Gastrocnemius medialis (tissue), 4 donors: ENCODE measurements at places on chromosomes 5 and 9. TPM values are rescaled to one million over a fixed set of nuclear protein-coding genes. Genes with fewer than 3 reads are reported as not detected.

The CRB2 gene
- not detected for total RNA-seq

The TMEM161B gene
- 6.5 TPM for total RNA-seq

GRCh38 chr5:120454094-120454798, 9.9 kb upstream of the PRR16 start:
- no peak for DNase-seq
- H3K4me1 ChIP-seq: peaks cover 10% of the 10 kb centered on the region
- H3K27me3 ChIP-seq: no peaks in the 10 kb centered on the region
- H3K4me3 ChIP-seq: peak overlapping the region; percentile 9
- peak overlapping the region; percentile 5 for H3K27ac ChIP-seq

GRCh38 chr9:16290169-16290568, 580.3 kb downstream of the BNC2 start:
- no peak overlapping the region for H3K4me3 ChIP-seq
- H3K27me3 ChIP-seq: no peaks in the 10 kb centered on the region
- no peak for DNase-seq
- H3K27ac ChIP-seq: no peak overlapping the region

GRCh38 chr5:109253262-109253661, 156.5 kb downstream of the PJA2 start:
- no peak overlapping the region for H3K4me3 ChIP-seq
- H3K4me1 ChIP-seq: no peaks in the 10 kb centered on the region
- no peak overlapping the region for H3K27ac ChIP-seq
- H3K36me3 ChIP-seq: no peaks in the 10 kb centered on the region
- no peaks in the 10 kb centered on the region for H3K27me3 ChIP-seq
- DNase-seq: no peak

The SERINC5 gene
- total RNA-seq: 1.4 TPM

The PHYHD1 gene
- 9.5 TPM for total RNA-seq

DNA sequence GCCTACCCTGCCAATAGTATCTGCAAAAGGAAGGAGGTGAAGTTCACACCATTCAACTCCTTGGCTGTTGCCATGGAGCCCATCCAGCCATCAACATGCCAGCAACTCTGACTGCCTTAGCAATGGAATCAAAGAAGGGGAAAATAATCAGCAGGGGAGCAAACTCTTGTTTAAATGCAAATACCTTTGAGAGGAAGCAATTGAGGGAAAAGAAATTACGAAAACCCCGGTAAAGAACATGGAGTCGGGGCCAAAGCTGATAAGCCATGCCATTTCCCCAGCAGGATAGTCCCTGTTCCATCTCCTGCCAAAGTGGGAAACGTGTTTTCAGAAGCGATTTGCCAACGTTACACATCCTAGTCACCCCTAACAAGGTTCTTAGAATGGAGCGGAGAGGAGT, 69.0 kb downstream of the MFAP3 start:
- H3K27me3 ChIP-seq: no peaks in the 10 kb centered on the region
- no peak overlapping the region for H3K4me3 ChIP-seq
- no peak overlapping the region for H3K27ac ChIP-seq
- no peaks in the 10 kb centered on the region for H3K4me1 ChIP-seq

The PDE8B gene
- 0.71 TPM for total RNA-seq

GRCh38 chr9:116800885-116801284, 113.8 kb downstream of the TRIM32 start:
- H3K36me3 ChIP-seq: no peaks in the 10 kb centered on the region
- no peak overlapping the region for H3K27ac ChIP-seq
- no peak for DNase-seq
- H3K4me1 ChIP-seq: no peaks in the 10 kb centered on the region

The PAEP gene
- not detected for total RNA-seq

The ECM2 gene
- 1.5 TPM for total RNA-seq

DNA sequence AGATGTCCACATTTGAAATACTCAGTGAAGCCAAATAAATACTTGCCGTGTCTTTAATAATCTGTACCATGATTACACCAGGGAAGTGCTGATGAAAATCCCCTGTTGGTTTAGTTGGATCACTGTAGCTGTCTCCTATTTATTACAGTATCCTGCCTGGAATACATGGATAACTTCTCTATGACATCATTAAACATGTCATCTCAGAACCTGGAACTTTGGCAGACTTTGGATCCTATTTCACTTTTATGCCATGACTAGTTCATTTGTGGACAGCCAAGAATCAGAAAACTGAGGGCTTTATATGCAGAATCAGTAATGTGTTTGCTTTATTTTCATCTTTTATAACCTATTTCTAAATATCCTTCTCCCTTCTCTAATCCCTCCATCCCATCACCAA, at the start of gene TXNDC8:
TSS of gene TXNDC8 (minus strand) at position 137 of the 400 bp plus-strand sequence.
- DNase-seq: no peak
- H3K27ac ChIP-seq: no peak within 1 kb of the TSS
- H3K27me3 ChIP-seq: no peaks in the 10 kb centered on the region
- no peak within 1 kb of the TSS for H3K4me3 ChIP-seq

GRCh38 chr9:79912318-79913070, 340.7 kb downstream of the TLE4 start:
- H3K4me1 ChIP-seq: no peaks in the 10 kb centered on the region
- no peaks in the 10 kb centered on the region for H3K27me3 ChIP-seq
- no peak overlapping the region for H3K27ac ChIP-seq
- no peak overlapping the region for H3K4me3 ChIP-seq
- H3K36me3 ChIP-seq: no peaks in the 10 kb centered on the region
- no peak for DNase-seq

DNA sequence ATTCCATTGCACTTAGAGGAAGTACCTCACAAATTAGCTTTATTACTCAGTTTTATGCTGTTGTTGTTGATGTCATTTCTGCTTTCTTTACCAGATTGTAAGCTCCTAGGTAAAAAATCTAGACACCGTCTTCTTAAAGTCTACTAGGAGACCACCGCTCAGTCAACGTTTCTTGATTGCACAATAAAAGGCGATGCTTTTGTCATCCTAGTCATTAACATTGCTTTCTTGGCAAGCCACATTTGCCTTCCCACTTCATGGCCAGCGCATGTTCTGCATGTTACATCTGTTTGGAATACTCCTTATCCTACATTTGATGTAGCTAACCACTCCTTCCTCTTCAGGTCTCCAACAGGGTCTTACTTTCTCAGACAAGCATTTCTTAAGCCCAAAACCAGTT, 464.0 kb upstream of the TUSC1 start:
- H3K4me1 ChIP-seq: no peaks in the 10 kb centered on the region
- H3K36me3 ChIP-seq: no peaks in the 10 kb centered on the region
- no peak overlapping the region for H3K4me3 ChIP-seq

The CTSV gene
- total RNA-seq: not detected

GRCh38 chr9:3879315-3879714, 353.5 kb upstream of the RFX3 start:
- no peaks in the 10 kb centered on the region for H3K27me3 ChIP-seq
- DNase-seq: no peak
- no peaks in the 10 kb centered on the region for H3K4me1 ChIP-seq
- no peaks in the 10 kb centered on the region for H3K36me3 ChIP-seq

DNA sequence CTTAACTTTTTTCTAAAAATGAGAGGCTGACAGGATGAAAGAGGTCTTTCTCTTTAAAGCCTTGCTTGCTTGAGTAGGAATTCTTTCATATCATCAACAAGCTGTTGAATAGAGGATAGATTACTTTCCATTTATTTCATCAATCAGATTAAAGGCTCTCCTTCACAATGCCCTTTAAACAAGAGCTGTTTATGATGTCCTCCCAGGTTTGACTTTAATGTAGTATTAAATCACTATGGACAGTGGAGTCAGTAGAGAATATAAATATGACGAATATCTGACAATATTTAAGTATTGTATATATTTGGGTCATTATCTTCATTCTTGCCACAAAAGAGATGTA, 282.0 kb downstream of the ISL1 start:
- no peak overlapping the region for H3K4me3 ChIP-seq
- H3K27me3 ChIP-seq: no peaks in the 10 kb centered on the region
- H3K27ac ChIP-seq: no peak overlapping the region

GRCh38 chr9:85401998-85402397, 339.8 kb downstream of the AGTPBP1 start:
- no peak overlapping the region for H3K4me3 ChIP-seq
- H3K36me3 ChIP-seq: no peaks in the 10 kb centered on the region
- no peaks in the 10 kb centered on the region for H3K27me3 ChIP-seq
- H3K27ac ChIP-seq: no peak overlapping the region

The TEX48 gene
- not detected for total RNA-seq

The IL31RA gene
- total RNA-seq: 0.29 TPM

The ACTBL2 gene
- total RNA-seq: not detected

GRCh38 chr5:63131626-63132285, 553.1 kb downstream of the LRRC70 start:
- H3K27me3 ChIP-seq: no peaks in the 10 kb centered on the region
- DNase-seq: no peak
- H3K36me3 ChIP-seq: no peaks in the 10 kb centered on the region
- H3K27ac ChIP-seq: no peak overlapping the region
- no peaks in the 10 kb centered on the region for H3K4me1 ChIP-seq

GRCh38 chr9:22332202-22332601, 114.4 kb upstream of the DMRTA1 start:
- no peak overlapping the region for H3K4me3 ChIP-seq
- H3K27ac ChIP-seq: no peak overlapping the region
- no peaks in the 10 kb centered on the region for H3K4me1 ChIP-seq
- no peaks in the 10 kb centered on the region for H3K36me3 ChIP-seq

The OTP gene
- not detected for total RNA-seq
